ENCODE measurements at places on chromosomes 4 and X.

GRCh38 chr4:73707918-73708577 is 32.3 kb upstream of the CXCL8 start:
- DNase-seq, result no peak

DNA sequence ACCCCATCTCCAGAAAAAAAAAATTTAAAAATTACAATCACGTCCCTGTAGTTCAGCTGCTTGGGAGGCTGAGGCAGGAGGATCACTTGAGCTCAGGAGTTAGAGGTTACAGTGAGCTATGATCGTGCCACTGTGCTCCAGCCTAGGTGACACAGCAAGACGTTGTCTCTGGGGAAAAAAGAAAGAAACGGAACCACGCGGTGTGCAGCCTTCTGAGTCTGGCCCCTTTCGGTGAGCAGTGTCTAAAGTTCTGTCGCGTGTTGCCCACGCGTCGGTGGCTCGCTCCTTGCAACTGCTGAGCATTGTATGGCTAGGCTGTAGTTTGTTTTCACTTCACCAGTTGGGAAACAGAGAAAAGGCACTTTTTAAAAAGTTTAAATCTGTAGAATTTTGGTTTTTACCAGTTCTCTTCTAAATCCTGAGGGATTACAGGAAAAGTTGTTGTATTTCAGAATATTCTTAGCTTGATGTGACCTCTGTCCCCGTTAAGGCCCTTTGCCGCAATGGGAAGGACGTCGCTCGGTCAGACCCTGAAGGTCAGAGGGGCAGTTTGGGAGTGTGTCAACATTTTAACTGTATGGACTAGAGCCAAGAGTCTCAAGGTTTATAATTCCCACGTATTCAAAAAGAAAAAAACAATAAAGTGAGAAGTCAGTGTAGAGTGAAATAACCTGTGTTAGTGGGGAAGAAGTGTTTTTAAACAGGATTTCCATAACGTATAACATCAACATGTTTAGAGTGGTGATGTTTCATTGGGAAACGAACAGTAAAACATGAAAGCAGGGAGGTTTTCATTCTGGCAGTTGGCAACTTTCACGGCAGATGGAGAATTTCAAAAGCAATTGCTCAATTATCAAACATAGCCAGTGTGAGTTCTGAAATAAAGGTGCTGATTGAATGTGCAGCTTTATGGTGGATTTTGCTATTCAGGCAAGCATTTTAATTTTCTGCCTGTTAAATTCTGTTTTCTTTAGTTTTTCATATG is 45.8 kb upstream of the MSANTD1 start:
- DNase-seq, result no peak

DNA sequence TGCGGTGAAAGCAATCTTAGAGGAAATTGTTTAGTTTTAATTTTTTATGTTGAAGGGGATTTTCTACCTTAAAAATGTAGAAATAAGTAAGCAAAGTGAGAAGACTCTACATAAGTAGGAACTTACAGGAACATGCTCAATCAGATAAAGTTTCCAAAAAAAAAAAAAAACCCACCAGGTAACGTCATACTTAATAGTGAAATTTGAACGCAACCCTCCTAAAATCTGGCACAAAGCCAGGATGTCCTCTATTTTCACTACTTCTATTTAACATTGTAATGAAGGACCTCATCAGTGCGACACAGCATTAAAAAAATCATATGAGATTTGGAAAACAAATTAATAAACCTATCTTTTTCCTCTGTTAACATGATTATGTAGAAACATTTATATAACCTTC is 135.0 kb upstream of the FAT4 start:
- DNase-seq, result no peak

DNA sequence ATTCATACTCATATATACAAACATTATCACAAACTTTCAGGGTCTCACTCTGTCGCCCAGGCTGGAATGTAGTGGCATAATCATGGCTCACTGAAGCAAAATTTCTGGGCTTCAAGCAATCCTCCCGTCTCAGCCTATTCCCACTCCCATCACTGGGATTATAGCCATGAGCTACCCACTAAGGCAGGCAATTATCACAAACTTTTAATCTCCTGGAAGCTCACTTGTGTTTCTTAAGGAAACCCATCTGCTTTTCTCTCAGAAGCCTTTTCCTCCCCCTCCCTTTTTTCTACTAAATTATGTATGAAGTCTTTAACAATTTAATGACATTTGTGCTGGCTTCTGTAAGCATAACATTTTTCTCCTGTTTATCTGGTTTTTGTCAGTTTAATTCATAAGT is 170.5 kb downstream of the AREG start:
- no peak for DNase-seq

DNA sequence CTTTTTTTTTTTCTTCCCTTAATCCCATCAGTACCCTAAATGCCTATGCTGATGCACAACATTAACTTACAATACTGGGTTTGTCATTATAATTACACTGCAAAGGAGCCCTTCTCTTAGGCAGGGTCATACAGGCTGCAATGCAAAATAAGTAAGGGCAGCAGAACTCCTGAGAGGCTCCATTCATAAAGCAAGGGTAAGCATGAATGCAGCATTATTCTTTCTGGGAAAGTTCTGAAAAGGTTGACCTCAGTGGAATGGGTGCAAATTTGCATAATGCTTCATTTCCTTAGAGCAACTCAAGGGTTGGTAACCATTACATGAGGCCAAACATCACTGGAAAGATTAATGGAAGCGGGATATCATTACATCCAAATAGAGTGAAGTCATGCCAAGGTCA is 789.2 kb downstream of the KLHL13 start:
- no peak for DNase-seq

DNA sequence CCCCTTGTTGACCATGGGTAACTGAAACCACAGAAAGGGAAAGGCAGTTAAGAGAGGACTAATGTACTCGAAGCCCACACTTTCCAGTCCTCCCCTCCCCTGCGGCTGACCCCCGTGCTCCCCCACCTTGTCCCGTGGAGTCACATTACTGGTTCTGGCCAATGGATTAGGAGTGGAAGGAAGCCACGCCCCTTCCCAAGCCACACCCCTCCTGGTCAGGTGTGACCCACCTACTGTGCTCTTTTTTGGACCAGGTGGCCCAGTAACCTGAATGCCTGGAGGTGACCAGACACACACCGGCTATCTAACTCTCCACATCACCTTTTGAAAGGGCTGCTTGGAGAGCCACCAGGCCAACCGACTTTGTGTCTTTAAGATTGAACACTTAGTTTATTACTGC is 109.3 kb upstream of the MSX1 start:
- no peak for DNase-seq

DNA sequence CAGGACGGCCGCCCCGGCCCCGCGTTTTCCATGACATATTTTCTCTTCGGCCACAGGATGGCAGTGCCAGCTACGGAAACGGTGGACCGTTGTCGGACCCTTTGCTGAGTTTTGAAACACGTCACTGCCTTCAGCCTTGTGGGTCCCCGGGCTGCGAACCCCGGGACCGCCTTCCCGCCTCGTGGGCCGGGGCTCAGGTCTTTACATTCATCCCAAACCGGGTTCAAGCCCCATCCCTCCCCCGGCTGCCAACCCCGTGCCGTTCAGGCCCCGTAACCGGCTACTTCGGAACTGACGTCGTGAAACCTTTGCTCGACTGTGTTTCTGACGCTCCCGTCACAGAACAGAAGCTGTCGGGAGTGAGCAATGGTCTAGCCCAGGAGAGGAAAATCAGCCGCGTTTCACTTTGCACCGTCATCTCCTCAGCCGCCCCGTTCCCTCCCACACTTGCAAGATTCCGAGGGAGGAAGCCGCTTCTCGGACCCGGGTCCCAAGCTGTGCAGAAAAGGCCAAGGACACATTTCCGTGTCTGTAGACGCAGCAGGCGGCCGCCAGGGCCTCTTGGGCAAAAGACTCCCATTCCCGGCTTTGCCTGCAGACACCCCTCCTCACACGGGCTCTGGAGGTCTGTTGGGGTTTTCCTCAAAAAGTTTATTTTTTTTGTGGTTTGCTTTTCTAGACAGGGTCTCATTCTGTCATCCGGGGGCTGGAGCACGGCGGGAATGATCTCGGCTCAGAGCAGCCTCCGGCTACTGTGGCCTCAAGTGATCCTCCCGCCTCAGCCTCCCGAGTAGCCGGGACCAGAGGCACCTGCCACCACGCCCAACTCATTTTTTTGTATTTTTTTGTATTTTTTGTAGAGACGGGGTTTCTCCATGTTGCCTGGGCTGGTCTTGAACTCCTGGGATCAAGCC is 41.4 kb upstream of the PPP2R3B start:
- no peak for DNase-seq

GRCh38 chr4:45043911-45044310 is 317.6 kb upstream of the GNPDA2 start:
- no peak for DNase-seq

DNA sequence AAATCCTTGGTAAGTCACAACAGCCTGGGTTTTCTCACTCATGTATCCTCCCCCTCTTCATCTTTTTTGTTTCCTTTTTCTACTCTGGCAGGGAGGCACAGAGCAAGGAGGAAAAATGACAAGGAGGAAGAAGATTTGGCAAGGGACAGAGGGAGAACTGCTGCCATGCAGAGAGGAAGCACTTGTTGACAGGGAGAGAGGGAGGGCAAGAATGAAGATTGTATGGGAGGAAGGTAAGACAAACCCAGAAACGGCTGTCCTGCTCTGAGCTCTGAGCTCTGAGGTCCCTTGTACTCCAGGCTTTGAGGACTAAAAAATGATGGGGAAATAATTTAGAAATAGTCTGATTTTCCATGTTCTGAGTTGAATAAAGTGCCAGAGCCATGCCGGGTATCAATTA is 123.9 kb downstream of the DCHS2 start:
- no peak for DNase-seq

- no peak for DNase-seq
Observed at GRCh38 chrX:9227276-9227675, 193.3 kb upstream of the FAM9B start.

- no peak for DNase-seq
Observed at GRCh38 chr4:169601016-169601771, 11.2 kb downstream of the NEK1 start.

- DNase-seq, result no peak
Observed at GRCh38 chrX:356385-357034, 30.2 kb downstream of the PPP2R3B start.

DNA sequence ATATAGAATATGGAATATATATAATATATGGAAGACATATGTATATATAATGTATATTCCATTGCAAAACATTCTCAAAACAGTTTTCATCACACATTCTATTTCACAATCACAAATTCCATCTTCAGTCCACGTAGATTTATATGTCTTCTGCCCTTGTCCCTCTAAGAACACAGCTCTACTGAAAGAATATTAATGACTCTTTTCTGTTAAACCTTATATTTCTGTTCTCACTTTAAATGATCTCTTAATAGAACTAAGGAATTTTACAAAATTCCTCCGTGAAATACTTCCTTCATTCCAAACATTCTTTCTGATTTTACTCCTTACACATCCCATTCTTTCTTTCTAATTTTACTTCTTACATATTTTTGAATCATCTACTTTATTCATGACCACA is 1043.1 kb upstream of the PABPC4L start:
- DNase-seq, result no peak

DNA sequence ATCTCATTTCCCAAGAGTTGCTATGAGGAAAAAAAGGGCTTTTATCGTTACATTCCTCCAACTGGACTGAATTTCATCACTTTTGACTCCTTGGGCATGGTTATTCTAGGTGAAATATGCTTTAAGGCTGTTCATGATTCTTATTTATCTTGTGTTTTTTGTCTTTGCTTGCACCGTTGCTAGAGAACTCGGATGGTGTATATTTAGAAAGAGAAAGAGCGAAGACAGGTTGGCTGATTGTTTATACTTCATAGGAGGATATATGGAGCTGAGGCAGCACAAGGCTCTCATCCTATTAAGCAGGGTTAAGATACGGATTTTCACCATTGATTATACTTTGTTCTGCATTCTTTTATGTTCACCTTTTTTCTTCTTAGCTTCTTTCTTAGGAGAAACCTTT is 94.9 kb upstream of the GEMIN8 start:
- no peak for DNase-seq

GRCh38 chr4:149788300-149788699 is 27.3 kb downstream of the IQCM start:
- no peak for DNase-seq

DNA sequence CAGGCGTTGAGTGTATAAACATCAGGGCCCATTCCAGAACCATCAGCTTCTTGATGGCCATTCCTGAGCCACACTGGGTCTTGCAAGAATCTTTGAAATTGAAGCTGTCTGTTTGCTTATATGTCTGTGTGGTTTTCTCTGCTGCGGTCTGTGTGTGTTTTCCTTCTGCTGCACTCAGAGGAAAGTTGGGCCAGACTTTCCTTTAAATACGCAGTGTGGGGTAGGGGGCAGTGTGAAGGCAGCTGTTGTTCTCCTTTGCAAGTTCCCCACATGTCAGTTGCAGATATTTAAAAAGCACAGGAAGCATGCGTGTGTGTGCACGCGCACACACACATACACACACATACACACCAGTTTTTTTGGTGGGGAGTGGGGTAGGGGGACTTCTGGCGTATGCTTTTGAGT is 32.1 kb downstream of the CCKAR start:
- no peak for DNase-seq

- DNase-seq, result no peak
Observed at GRCh38 chrX:44876086-44876485, 3.1 kb downstream of the KDM6A start.

- no peak for DNase-seq
Observed at GRCh38 chr4:1080432-1080831, 32.9 kb downstream of the RNF212 start.

DNA sequence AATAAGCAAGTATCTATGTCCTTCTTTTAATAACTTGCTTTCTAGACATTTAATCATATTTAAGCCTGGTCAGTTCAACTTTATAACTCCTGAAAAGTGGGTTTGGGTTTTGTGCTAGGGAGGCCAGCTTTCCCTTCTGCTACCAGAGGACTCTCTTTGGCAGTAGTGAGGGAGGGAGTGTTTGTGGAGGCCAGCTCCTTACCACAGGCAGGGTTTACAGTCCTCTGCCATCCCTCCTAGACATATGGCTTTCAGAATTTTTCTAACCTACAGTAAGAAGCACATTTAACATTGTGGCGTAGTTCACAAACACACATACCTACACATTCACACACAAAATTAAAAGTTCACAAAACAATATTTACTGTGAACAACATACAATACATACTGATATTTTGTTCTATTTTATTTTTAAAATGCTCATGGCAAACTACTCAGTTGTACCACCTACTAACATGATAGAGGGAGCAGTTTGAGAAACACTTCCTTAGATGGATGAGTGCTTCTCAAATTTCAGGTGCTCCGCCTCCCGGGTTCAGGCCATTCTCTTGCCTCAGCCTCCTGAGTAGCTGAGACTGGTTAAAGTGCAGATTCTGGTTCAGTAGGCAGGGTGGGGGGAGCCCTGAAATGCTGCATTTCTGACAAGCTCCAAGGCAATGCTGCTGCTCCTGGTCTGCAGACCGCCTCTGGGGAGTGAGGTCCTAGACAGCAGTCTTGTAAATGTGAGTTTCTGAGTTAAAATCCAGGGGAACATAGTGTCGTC is 86.7 kb downstream of the PTTG2 start:
- DNase-seq, result no peak

DNA sequence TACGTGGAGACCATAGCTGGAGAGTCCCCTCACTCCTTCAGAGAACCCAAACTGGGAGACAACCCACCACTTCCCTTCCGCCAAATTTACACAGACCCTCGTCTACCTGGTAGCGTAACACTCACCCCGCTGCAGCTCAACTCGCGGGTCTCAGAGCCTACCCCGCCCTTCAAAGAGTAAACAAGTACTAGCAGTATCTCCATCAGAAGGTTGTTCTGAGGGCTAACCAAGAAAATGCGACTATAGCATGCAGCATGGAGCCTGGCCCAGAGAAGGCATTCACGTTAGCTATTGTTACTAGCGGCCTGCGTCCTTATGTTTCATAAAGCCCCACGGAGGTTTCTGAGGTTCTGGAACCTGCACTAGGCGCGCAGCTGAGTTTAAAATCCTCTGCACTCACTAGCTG is 531 bp upstream of the MANBA start:
- no peak for DNase-seq

GRCh38 chrX:31872007-31872406 is 800.2 kb upstream of the FTHL17 start:
- no peak for DNase-seq
